ENCODE measurements at places on chromosomes 4 and X.

- DNase-seq: no peak
These were observed 756 bp downstream of the PABPC5 start for GRCh38 chrX:91435395-91435794.

DNA sequence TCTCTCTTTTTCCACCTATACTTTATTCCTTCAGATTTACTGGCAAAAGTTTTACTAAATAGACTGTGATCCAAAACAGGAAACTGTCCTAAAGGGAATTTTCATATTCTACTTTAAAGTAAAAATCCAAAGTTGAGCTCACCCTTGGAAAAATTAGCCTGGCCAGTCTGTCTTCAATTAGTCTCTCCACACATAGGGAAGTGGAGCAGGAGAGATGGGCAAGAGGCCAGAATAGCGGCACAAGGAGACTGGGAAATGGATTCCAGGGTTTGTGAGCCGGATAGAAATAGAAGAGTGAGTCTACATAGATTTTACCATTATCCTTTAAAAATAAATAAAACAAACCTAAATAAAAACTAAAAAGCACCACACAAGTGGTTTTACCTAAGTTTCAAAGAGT is 16.2 kb upstream of the FRMD7 start:
- no peak for DNase-seq

GRCh38 chr4:168588916-168589531 is 92.2 kb downstream of the PALLD start:
- no peak for DNase-seq

GRCh38 chr4:6986072-6986780 is 56.9 kb upstream of the TADA2B start:
- no peak for DNase-seq

DNA sequence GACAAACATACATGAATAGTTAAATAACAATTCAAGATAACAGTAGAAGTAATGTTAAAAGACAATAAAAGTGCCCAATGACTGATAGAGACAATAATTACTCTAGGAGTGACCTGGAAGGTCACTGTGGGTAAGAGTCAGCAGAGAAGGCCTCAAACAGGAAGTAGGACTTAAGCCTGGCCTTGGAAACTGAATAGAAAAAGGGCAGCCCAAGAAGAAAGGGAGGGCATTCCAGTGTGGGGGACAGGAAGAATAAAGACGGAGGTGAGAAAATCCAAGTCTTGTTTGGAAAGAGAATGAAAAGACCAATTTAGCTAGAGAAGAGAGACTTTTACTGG is 6.0 kb downstream of the P2RY4 start:
- DNase-seq: no peak

- no peak for DNase-seq
These were observed 130.5 kb downstream of the ANK2 start for GRCh38 chr4:113179996-113180395.

- no peak for DNase-seq
These were observed 733.3 kb downstream of the RPA4 start for GRCh38 chrX:97616883-97617530.

DNA sequence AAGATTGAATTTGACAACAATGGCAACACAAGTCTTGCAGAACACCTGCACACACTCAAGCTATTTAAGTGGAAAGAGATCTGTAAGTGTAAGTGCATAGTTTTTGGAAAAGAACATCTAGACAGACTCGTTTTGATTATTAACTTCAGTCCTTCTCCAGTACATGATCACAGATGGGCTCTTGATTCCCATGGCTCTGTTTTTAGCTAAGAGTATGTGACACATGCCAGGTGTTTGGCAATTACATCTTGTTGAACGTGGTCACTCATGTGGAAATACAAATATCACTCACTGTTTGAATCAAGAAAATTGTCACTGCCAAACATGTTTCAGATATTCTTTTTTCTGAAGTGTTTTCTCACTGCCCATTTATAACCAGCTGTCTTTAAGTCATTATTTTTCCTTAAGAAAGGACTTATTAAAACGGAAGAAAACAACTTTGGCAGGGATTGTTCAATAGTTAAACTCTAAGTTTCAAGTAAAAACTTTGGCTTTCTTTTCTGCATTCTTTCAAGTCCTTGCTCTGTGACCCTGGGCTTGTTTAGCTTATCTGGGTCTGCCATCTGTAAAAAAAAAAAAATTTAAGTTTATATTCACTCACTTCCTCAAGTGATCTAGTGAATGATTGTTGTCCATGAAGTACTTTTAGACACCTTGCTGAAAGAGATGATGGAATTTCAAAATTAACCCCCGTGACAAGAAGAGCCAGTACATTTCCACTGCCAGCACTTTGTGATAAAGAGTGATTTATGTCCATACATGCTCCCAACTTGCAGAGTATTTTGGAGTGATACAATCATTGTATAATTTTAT is 125.4 kb downstream of the ATXN3L start:
- no peak for DNase-seq

Measured in NCI-H1048 (cell line).